ENCODE measurements at places on chromosomes 2 and 18.

- DNase-seq, result peak; percentile 80
These were observed 539 bp downstream of the LAPTM4A start for GRCh38 chr2:20050646-20051531.

- no peak for DNase-seq
These were observed 27.2 kb downstream of the ATOH8 start for GRCh38 chr2:85781013-85781332.

GRCh38 chr2:173997269-173997668 lies 32.1 kb upstream of the SP3 start:
- DNase-seq, result no peak

DNA sequence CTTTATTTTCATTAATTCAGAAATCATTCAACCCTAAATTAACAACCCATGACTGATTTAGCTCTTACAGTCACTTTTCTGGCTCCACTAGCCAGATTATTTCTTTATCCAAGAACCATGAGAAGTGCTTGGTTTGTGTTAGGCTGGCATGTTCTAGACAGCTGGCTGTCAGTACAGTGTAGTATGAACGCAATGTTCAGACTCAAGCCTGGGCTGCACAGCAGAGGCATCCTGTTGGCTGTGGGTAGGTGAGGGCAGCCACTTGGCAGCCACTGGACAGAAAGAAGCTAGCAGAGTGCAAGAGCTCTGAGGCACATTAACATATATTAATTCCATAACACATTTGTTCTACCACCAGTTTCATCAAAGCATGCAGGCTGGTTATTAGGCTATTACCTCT lies 522.9 kb upstream of the FSHR start:
- DNase-seq, result no peak

- DNase-seq, result no peak
These were observed 94.9 kb downstream of the ADD2 start for GRCh38 chr2:70673041-70673647.

DNA sequence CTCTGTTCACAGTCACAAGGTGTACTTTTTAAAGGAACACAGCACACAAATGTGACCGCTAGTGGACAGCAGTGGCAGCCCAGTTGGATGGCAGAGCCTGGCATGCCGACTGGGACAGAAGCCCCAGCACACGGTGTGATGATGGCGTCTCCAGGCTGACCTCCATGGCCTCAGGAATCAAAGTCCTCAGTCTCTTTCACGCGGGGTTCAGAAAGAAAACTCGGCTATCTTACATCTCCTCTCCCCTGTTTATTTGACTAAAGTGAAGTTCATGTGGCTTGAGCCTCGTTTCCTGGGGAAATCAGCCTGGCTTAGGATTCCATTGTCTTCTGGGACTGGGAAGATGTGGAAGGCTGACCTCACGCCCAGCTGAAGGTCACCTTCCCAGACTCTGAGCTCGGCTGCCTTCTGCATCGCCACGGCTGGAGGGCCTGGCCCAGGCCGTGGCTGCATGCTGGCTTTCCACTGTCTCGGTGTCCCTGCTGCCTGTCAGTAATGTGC lies 56.1 kb downstream of the ASAP2 start:
- DNase-seq, result no peak

GRCh38 chr2:88167740-88168139 lies 2.4 kb upstream of the THNSL2 start:
- DNase-seq, result no peak

GRCh38 chr18:44729631-44730101 lies 49.0 kb downstream of the SETBP1 start:
- peak; percentile 28 for DNase-seq

GRCh38 chr2:19086231-19086651 lies 272.2 kb downstream of the OSR1 start:
- DNase-seq, result no peak

DNA sequence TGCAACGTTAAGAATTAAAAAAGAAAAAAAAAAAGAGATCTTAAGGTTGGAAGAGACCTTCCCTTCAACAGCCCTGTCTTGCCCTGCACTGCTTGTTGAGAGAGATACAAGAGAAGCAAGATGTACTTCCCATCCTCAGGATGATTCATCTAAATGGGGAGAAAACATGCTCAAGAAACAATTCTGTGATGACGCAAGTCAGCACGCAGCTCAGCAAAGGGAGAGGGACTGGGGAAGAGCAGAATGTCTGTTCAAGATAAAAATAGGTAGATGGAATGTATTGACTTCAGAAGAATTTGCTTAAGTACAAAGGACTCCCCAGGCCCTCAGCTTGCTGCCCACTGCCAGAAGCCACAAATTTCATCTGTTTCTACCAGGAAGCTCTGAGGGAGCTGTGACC lies 198.2 kb upstream of the SPRED2 start:
- peak; percentile 47 for DNase-seq

GRCh38 chr2:157777427-157777826 lies 98.7 kb downstream of the ACVR1 start:
- peak; percentile 50 for DNase-seq

DNA sequence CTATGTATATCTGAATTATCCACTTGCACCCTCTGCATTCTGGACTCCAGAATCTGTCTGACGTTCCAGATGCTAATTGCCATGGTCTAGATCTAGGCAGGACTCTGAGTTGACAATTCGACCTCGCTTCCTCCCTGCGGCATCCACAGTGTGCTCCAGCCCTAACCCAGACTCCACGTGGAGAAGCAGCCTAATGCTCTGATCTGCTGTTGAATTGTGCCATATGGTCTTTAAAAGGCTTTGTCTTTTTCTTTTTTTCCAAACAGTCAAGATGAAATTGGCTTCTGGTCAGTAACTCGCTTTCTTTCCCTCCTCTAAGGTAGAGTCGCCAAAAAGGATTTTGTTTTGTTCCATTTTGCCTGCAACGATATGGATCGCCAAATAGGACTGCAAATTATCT lies 752.6 kb upstream of the ID2 start:
- no peak for DNase-seq

DNA sequence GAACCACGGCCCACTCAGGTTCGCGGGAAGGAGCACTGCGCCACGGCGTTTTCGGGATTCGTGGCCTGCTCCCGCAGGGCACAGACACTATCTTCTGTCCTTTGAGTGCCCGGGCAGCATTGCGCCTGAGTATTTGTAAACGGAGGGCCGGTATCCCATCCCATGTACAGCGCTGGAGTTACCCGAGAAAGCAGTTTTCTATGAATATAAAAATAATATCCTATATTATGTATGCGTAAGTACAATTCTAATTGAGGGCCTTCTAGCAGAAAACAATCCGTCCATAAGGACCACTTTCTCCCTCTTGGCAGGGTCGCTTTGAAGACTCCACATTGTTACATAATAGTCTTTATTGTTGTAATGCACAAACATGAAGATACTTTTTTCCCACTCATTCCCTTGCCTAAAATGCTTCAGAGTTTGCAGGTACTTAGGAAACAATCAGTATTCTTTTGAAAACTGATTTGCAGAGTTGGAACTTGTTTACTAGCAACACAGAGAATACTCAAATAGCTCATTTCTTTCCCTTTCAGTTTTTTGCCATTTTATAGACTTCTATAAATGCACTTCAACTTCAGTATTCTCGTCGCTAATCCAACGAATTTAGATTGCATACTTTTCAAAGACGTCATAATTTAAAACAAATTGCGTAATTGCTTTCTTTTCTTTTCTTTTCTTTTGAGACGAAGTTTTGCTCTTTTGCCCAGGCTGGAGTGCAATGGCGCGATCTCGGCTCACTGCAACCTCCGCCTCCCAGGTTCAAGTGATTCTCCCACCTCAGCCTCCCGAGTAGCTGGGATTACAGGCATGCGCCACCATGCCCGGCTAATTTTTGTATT lies 1.0 kb upstream of the REV1 start:
- DNase-seq, result no peak

DNA sequence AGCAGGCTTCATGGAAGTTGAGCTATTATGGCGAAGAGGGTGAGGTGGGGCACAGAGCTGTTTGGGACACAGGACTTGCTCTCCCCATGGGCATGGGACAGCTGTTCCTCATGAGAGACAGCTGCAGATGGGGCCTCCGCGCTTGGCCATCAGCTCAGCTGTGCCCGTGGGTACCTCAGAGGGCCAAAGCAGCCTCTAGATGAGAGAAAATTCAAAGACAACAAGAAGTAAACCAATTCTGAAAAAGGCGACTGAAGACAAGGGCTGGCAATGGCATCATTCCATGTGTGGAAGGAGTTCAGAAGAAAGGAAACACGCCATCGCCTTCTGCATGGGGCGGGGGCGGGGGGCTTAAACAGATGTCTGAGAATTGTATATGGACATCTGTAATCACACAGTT lies 136.2 kb downstream of the BCL2 start:
- no peak for DNase-seq

DNA sequence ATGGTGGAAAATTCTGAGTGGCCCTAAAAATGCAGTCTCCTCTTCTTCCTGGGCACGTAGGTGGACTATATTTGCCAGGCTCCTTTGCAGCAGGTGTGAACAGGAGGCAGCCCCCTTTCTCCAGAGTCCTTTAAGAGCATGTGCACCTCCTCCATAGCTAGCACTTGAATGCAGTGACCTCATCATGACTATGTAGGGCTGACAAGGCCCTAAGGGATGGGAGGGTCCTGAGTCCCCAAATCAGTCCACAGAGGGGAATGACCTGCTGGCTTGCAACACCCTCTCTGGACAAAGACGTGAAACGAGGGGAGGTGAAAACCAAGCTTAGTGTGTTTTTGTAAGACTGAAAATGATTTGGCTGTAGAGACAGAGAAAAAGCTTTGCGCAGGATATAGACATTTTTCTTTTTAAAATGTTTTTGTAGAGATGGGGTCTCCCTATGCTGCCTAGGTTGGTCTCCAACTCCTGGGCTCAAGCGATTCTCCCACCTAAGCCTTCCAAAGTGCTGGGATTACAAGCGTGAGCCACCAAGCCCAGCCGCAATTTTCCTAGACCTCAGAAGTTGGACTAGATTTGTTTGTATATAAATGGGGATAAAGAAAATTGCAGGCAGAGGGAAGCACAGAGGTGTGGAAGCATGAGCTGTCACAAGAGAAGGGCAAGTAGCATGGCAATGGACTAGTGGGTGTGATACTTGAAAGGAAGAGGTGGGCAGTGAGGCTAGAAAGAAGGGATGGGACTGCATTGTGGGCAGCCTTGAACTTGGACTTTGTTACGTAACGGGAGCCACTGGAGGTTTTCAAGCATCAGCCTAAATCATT lies 28.8 kb downstream of the LONRF2 start:
- peak; percentile 31 for DNase-seq

- peak; percentile 85 for DNase-seq
These were observed 29.1 kb downstream of the SLC4A3 start for GRCh38 chr2:219656526-219656925.

GRCh38 chr2:44707945-44708660 lies 233.4 kb upstream of the SIX3 start:
- DNase-seq, result peak; percentile 3

GRCh38 chr2:149134335-149134923 lies 95.9 kb downstream of the LYPD6B start:
- DNase-seq, result no peak

- DNase-seq, result no peak
These were observed 70.3 kb downstream of the CTIF start for GRCh38 chr18:48609114-48609513.

DNA sequence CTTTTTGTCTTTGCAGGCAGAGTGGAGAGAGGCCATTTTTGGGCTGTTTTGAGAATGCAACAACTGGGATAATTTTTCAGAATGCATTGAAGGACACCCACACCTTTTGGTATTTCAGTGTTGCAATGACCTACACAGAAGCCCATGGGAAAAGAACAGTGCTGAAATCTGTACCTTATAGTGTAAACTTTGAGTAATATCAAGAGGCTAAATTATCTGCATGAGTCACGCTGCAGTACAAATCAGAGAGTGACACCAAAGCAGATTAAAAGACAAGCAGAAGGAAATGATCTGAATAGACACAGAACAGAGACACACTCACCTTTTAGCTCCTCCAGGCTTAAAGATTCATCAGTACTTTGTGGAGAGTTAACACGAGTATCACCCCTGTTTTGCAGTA lies 265.3 kb downstream of the PAX3 start:
- DNase-seq, result peak; percentile 33

DNA sequence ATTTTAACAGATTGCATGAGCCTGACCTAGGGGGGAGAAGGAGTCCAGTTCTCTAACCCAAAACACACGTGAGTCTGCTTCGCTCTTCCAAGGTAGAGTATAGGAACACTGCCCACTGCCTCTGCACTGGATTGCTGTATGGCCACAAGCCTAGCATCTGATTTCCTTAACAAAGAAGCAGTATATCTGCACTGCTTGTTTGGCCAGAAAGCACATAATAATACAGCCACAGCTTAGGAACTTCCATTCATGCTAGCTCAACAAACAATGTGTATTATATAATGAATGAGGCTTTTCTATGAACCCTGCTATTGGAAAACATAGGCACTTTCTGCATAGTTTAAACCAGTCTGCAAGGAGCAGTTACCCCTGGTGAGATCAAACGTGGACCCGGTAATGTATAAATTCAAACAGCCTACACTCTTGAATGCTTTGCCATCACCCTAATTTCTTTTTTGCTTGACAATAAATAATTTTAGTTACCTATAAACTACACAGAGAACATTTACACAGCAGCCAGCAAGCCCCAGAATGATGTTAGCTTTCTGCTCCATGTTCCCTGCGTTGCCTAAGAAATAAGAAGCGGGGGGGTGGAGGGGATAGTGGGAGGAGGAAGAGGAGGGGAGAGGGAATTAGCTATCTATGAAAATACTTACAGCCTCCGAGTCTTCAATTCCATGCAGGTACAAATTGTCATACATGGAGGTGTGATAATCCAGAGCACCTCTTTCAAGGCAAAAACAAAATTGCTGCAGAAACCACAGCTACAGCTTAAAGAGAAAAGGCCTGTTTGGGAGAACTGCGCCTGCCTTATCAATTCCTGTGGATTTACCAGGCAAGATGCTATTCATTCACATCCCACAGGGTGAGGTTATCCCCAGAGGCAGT lies 125.6 kb downstream of the CACNB4 start:
- DNase-seq, result no peak

DNA sequence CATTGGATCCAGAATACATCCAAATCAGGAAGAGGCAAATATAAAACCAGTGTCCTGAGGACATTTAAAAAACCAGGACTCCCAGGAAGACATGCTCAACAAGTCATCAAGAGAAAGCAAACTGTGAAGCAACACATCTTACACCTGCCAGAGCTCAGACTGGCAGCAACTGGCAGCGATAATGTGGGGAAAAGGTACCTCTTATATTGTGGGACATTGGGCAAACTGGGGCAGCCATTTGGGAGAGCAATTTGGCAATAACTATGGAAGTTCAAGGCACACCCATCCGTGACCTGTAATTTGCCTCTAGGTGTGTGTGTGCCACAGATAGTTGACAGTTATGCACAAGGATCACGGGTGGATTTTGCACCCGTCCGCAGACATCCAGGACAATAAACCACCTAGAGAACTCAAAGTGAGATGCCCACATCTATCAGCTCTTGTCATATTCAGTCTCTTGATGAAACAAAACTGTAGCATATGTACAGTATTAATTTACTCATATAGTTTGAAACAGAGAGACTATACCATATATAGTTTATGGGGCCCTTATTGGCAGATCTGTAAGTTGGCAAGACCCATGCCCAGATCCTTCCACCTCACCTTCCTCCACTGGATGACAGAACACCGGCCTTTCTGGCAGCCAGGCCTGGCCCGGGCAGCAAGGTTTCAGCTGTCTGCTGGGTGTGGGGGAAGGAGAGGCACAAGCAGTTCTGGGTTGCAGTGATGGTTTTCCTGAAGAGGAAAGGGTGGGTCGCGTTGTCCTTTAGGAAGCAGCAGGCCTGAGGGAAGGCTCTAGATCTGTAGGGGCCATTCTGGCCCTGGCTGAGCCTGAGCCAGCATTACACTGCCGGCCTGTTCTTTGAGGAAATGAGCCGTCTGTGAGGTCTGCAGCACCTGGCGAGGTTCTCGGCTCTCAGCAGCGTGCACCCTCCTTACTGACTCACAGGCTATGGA lies 18.8 kb downstream of the HJURP start:
- DNase-seq, result no peak

Data from M059J (cell line).